ENCODE measurements at places on chromosomes 1 and 21. TPM values are rescaled to one million over a fixed set of nuclear protein-coding genes. Genes with fewer than 3 reads are reported as not detected.

GRCh38 chr1:246317332-246318035 lies 189.6 kb downstream of the SMYD3 start:
- DNase-seq = no peak

- DNase-seq = no peak
Observed at GRCh38 chr1:150309758-150310508, 11.4 kb upstream of the PRPF3 start.

- peak; percentile 68 for DNase-seq
Observed at GRCh38 chr1:209655411-209656231, 3.4 kb upstream of the LAMB3 start.

- DNase-seq = peak; percentile 79
Observed at GRCh38 chr1:210232511-210233215, at the start of gene SERTAD4. Gene SERTAD4, plus strand, starts transcription at chr1:210232796. Its CDS starts 5,165 bp downstream, at chr1:210237961.

GRCh38 chr1:118185084-118185832 lies at the start of gene SPAG17:
Gene SPAG17, minus strand, starts transcription at chr1:118185228. Its CDS starts 71 bp downstream, at chr1:118185157.
- DNase-seq = peak; percentile 92

DNA sequence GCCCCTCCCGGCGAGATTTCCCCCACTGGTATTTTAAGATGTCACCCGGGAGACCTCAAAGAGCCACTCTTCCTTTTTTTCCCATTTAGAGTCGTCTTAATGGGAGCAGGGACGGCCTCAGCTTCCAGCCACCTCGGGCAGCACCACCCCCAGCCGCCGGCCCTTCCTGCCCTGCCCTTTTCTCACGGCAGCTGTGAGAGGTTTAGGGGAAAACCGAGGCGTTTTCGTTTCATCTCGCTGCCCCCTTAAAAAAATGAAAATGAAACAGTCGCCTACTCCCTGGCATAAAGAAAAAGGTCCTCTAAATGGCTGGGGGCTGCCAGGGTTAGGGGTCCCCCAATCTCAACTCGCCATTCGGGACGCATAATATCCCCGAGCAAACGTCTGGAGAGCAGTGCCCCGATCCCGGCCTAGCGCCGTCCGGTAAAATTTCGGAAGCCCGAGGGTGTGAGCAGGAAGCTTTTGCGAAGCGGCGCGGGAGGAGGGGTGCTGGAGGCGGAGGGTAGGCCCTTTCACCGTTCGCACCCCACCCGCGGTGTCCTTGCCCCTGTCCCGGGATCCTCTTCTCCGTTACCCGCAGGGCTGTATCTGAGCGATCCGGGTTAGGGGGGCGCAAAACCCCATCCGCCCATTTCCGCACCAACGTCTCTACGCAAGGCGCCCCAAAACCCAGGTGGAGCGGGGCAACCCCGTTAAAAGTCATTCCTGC lies 1.2 kb downstream of the RUNX3 start:
- no peak for DNase-seq

DNA sequence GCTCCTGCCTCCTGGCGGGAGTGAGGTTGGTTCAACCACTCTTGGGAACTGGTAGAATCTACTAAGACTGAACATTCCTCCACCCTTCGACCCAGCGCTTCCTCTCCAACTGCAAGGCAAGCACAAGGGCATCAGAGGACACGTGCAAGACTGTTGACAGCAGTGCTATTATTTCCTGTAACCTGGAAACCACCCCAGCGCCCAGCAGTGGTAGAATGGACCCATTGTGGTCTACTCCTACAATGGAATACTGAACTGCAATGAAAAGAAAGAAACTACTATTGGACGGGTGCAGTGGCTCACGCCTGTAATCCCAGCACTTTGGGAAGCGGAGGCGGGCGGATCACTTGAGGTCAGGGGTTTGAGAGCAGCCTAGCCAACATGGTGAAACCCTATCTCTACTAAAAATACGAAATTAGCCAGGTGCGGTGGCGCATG lies 33.0 kb upstream of the TARDBP start:
- no peak for DNase-seq

GRCh38 chr1:96508233-96508632 lies 213.4 kb upstream of the PTBP2 start:
- no peak for DNase-seq

GRCh38 chr1:218664385-218665170 lies 319.4 kb downstream of the TGFB2 start:
- DNase-seq = peak; percentile 24

- DNase-seq = peak; percentile 52
Observed at GRCh38 chr1:108016451-108016920, 51.5 kb upstream of the VAV3 start.

- DNase-seq = peak; percentile 44
Observed at GRCh38 chr1:25011943-25012638, 82.0 kb upstream of the RUNX3 start.

DNA sequence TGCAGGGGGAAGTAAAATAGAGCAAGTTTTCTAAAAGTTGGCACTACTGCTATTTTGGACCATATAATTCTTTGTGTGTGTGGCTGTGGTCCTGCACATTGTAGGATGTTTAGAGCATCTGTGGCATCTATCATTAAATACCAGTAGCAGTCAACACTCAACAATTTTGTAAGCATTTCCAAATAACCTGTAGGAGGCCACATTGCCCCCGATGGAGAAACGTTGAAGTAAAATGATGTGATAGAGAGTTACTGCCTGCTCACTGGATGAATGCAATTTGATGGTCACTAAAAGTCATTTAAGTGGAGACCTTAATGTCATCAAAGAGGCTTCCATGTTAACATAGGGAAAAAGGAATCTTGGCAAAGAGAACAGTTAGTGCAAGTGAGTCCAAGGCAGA lies 560.8 kb downstream of the NEGR1 start:
- no peak for DNase-seq

GRCh38 chr1:110677526-110677925 lies 2.8 kb upstream of the KCNA3 start:
- no peak for DNase-seq

DNA sequence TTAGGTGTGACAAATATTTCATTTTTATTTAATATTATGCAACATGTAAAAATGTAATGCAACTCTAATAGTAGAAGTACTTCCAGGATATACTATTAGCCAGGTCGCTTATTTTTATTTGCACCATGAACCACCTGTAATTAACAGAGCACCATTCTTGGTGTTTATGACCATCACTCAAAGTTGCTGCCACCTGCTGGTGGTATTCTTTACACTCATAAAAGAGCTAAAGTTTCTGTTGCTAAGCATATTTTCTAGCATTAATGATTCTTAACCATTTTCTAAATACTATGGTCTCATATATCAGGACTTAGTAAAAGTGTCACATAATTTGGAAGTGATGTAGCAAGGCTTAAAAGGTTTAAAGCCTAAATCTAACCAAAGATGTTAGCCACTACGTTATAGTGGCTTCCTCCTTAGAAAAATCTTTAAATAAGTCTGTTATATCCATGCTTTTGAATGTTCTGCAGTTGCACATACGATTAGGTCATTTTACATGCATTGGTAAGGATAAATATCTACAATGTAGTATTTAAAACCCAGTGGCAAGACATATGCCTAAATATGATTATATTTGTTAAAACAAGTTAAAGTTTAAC lies 244.5 kb downstream of the NEGR1 start:
- DNase-seq = peak; percentile 74

DNA sequence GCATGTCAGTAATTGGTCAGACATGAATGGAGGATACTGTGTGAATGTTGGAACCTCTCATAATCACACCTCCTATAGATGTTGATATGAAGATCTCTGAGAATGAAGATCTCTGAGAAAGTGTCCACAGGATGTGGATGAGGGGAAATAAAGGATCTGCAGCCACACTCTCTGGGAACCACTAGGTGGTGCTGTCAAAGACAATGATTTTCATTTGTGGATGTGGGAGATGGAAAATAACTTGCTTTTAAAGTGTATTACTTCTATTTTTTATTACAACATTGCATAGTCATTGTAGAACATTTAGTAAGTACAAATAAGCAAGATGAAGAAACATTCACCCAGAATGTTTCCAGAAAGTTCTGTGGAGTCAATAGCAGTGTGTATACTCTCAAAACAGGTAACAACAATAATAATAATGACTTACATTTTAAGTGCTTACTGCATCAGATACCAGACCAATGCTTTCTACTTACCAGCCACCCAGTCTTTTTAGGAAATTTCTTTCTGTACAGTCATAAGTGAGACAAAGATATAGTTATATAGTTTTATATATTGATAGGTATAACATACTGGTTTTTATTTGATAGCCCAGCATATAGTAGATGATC lies 128.2 kb downstream of the ATG4C start:
- DNase-seq = peak; percentile 27

- DNase-seq = no peak
Observed at GRCh38 chr1:166956057-166956850, 19.1 kb downstream of the ILDR2 start.

DNA sequence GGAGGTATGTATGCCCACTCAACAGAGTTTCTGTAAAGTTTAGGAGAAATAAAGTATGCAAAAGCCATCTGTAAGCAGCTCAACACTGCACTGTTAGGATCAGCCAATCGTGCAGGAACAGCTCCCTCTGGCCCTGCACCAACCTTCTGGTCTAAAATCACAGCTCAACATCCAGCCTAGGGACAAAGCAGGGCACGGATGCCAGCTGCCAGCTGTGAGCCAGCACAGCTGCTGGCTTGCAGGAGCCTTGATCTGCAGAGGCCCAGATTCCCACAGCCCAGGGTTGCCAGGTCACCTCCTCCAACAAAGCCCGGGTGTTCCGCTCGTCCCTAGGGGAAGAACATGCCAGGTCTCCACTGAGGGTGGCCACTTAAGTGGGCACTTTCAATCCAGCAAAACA lies 8.6 kb downstream of the ACOT7 start:
- DNase-seq = no peak

- DNase-seq = no peak
Observed at GRCh38 chr1:47592296-47593012, 154.6 kb downstream of the FOXD2 start.

DNA sequence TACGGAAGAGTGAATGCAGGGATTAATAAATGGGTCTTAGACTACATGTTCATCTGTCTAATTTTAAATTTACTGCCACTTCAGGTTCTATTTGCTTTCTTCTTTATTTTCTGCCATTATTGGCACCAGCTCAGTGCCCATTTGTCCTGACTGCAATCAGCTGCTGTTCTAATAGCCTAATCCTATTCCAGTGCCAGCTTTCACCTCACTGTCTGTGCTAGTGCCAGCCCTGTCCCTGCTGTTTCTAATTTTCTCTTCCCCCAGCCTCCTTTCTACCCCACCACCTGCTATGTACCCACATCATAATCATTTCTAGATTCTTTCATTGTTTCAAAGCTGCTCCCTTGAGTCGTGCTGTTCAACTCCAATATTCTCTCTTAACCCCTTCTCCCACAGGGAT lies 86.4 kb downstream of the KCNK1 start:
- DNase-seq = no peak

GRCh38 chr1:202416641-202417040 lies 68.1 kb downstream of the PPP1R12B start:
- DNase-seq = no peak

- DNase-seq = no peak
Observed at GRCh38 chr1:17539118-17539476, 401 bp upstream of the ARHGEF10L start.

- DNase-seq = no peak
Observed at GRCh38 chr21:26835714-26836265, 9.4 kb downstream of the ADAMTS1 start.

DNA sequence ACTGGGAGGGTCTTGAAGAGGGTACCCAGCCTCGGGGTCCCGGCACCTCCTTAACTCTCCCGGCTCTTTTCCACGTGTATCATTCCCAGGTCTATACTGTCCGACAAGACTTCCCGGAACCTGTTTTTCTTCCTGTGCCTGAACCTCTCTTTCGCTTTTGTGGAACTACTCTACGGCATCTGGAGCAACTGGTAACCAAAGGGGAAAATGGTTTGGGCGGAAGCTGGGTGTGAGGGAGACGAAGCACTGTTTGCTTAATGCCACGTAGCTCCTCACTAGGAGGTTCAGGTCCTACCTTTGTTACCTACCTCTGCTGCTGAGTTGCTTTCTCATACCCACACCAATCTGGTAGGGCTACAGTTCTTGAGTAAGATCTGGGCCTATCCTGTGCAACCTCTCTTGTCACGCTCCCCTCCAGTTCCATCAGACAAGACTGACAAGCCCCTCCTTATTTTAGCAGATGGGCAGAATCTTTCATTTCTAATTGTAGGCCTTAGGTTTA lies 642 bp downstream of the SLC30A7 start:
- peak; percentile 70 for DNase-seq

GRCh38 chr1:187641463-187641862 lies 812.7 kb downstream of the PLA2G4A start:
- peak; percentile 39 for DNase-seq

GRCh38 chr1:246117066-246117791 lies 389.9 kb downstream of the SMYD3 start:
- DNase-seq = peak; percentile 61

DNA sequence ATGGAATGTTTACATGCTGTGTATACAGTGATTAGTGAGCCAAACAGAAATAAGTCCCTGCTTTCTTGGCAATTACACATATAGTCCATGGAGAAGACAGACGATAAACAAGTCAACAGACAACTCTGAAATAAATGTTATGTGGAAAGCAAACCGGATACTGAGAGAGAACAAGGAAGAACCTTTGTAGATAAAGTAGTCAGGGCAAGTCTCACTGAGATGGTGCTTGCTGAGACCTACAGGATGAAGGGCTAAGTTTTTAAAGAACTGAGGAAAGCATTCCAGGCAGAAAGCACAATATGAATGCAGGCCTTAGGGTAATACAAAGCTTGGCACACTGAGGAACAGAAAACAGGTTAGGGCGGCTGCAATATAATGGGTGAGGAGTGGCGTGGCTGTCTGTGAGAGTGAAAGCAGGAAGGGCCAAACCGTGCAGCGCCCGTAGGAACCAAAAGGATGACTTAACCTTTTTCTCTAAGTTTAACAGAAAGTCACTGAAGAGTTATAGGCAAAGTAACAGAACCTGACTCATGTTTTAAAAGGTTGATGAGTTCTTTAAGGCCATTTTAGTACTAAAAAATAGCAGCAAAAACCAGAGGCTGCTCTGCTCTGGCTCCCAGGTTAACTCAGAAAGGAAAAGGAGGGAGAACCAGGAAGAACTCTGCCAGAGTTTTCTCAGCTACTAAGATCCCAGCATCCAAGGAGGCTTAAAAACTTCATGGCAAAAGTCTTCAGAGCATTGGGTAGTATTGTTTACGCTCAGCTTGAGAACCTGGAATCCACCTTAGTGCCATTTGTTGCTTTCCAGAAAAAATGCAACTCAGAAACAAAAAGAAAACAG lies 8.7 kb upstream of the TTF2 start:
- no peak for DNase-seq

GRCh38 chr21:32282992-32283391 lies 4.1 kb upstream of the MIS18A start:
- no peak for DNase-seq

GRCh38 chr1:147516157-147516917 lies 25.0 kb upstream of the BCL9 start:
- no peak for DNase-seq

The KCNE2 gene
- 5.2 TPM for polyA plus RNA-seq

The KCNJ9 gene
- not detected for polyA plus RNA-seq

The GSTM5 gene
- 1.6 TPM for polyA plus RNA-seq

The OXCT2 gene
- 0.39 TPM for polyA plus RNA-seq

The CASZ1 gene
- polyA plus RNA-seq = 8.3 TPM

The MYOG gene
- polyA plus RNA-seq = not detected

The FAM151A gene
- 13.5 TPM for polyA plus RNA-seq

The HSD3B1 gene
- polyA plus RNA-seq = 38.3 TPM

The IFI44 gene
- 3.1 TPM for polyA plus RNA-seq

The RPE65 gene
- polyA plus RNA-seq = not detected

The AGBL4 gene
- 0.50 TPM for polyA plus RNA-seq

The GPR25 gene
- not detected for polyA plus RNA-seq

The ENO1 gene
- polyA plus RNA-seq = 876 TPM

The CELA2B gene
- polyA plus RNA-seq = not detected

The CCDC185 gene
- not detected for polyA plus RNA-seq
